ENCODE measurements at places on chromosomes 12 and 14. TPM values are rescaled to one million over a fixed set of nuclear protein-coding genes. Genes with fewer than 3 reads are reported as not detected.

The MGP gene
- total RNA-seq: not detected

The PLBD1 gene
- 3.5 TPM for total RNA-seq

GRCh38 chr14:61923348-61923747, 161.1 kb downstream of the SNAPC1 start:
- H3K4me1 ChIP-seq: no peaks in the 10 kb centered on the region
- H3K36me3 ChIP-seq: no peaks in the 10 kb centered on the region
- no peak overlapping the region for H3K27ac ChIP-seq

The SERPINA3 gene
- not detected for total RNA-seq

- DNase-seq: no peak
- peaks cover 38% of the 10 kb centered on the region for H3K4me1 ChIP-seq
- H3K36me3 ChIP-seq: peaks cover 7% of the 10 kb centered on the region
- H3K27me3 ChIP-seq: peaks cover 18% of the 10 kb centered on the region
- peak overlapping the region; percentile 97 for H3K4me3 ChIP-seq
Measured at GRCh38 chr12:57524814-57525614, 2.4 kb downstream of the MBD6 start.
